Daoy (cell line): ENCODE measurements at places on chromosomes 6 and 20. TPM values are rescaled to one million over a fixed set of nuclear protein-coding genes. Genes with fewer than 3 reads are reported as not detected.

KIF25 gene
- not detected in 2 replicates for total RNA-seq

HSPA1B gene
- 194 and 206 TPM in 2 replicates for total RNA-seq

KCNQ2 gene
- total RNA-seq = 0.17 TPM in 1 of 2 replicates, not detected in the other

TTLL9 gene
- total RNA-seq = 1.5 TPM in 1 of 2 replicates, not detected in the other

PDYN gene
- not detected in 2 replicates for total RNA-seq

NMBR gene
- total RNA-seq = not detected in 2 replicates

IL17A gene
- total RNA-seq = not detected in 2 replicates

POLR3F gene
- 15.9 and 17.4 TPM in 2 replicates for total RNA-seq
